ENCODE measurements at places on chromosomes 2 and 18.

GRCh38 chr2:222878877-222879603 lies 18.2 kb downstream of the ACSL3 start:
- DNase-seq: no peak

- DNase-seq: no peak
Measured at GRCh38 chr2:11778416-11778815, 32.0 kb downstream of the LPIN1 start.

DNA sequence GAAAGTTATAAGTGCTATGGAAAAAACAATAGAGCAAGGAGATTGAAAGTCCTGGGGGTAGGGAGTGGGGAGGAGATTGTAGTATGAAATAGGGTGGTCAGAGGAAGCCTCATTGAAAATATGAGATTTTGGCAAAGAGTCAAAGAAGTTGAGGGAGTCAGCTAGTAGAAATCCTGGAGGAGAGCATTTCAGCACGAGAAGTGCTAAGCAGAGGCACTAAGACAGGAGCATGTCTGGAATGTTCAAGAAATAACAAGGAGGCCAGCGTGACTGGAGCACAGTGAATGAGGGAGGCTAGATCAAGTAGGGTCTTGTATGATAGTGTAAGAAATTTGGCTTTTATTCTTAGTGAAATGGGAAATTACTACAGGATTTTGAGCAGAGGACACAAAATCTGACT lies 2.1 kb upstream of the TSPYL6 start:
- no peak for DNase-seq

GRCh38 chr2:144518748-144519596 lies 947 bp downstream of the ZEB2 start:
- DNase-seq: no peak

Data from stimulated activated CD4-positive, alpha-beta T cell treated with anti-CD3 and anti-CD28 coated beads, Interleukin-12 subunit alpha, Interleukin-12 subunit beta, amount 100 ng/mL, for 4 hours (primary cell).